ENCODE measurements at places on chromosomes 3 and 15. TPM values are rescaled to one million over a fixed set of nuclear protein-coding genes. Genes with fewer than 3 reads are reported as not detected.

DNA sequence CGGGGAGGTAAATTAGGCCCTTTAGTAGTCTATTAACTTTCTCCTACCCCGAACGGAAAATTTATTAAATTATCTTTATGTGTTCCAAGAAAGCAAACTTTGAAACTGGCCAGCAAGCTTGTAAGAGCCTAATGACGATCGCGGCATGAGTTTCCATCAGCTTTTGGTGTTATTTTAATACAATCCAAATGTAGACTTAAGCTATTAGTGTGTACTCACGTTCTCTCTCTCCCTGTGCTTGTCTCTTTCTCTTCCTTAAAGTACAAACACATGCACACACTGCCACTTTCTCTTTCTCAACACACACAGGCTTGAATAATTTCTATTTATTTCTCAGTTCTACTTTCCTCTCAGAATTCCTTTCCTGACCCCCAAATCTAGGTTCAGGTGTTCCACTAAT is 108.8 kb upstream of the MME start:
- no peak for DNase-seq

GRCh38 chr3:54123003-54123775 is 837 bp downstream of the CACNA2D3 start:
- DNase-seq: peak; percentile 45

GRCh38 chr15:98541519-98541918 is 106.8 kb upstream of the IGF1R start:
- no peak for DNase-seq

GRCh38 chr3:119635719-119636118 is 24.7 kb downstream of the POPDC2 start:
- no peak for DNase-seq

The DNAH12 gene
- total RNA-seq: 20.1 TPM

The RBP2 gene
- not detected for total RNA-seq

DNA sequence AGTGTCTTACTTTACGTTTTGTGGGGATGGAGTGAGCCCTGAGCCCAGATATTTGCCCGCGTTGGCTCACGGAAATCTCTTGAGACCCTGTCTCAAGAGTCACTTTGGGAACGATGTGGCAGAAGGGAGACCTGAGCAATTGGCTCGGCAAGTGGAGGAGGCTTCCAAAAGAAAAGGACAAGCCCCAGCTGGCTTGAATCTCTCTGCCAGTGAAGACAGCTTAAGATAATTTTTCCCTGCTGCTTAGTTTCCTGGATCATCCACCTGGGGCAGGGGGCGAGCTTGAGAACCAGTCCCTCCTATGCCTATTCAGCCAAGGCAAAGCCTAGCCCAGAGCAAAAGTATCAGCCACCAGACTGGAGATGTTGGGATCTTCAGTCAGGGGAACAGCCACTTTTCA is 708 bp downstream of the SEC22A start:
- DNase-seq: no peak

GRCh38 chr3:29427266-29428103 is 146.6 kb downstream of the RBMS3 start:
- no peak for DNase-seq

DNA sequence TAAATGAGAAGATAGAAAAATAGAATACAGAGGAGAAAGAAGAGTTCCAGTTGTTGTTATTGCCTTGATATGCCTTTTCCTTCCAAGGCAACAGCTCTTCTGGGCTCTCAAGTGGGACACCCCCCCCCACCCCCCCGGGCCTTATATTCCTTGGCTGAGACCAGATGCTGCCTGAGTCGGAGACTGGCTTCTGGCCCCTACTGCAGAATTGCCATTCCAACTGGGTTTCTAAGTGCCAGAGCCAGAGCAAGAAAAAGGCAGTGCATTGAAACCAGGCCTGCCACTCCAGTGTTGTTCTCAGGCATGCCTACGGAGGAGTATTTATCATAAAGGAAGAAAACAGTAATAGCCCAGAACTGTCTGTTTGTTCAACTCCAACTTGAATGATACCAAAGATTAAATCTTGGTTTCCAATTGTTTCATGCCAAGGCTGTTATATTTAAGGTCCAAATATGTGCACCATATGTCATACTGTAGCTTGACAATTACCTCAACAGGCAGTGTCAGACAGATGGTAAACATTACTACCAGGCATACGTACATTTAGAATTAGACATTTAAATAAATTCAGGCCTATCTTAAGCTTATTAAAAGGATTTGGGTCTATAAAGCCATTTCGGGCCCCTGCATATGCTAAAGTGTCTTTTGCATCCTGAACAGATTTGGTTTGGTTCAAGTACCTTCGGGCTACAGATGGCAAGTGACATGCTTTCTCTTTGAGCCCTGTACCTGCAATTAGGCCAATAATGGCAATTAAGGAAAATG is 209.9 kb upstream of the SEMA6D start:
- DNase-seq: no peak

DNA sequence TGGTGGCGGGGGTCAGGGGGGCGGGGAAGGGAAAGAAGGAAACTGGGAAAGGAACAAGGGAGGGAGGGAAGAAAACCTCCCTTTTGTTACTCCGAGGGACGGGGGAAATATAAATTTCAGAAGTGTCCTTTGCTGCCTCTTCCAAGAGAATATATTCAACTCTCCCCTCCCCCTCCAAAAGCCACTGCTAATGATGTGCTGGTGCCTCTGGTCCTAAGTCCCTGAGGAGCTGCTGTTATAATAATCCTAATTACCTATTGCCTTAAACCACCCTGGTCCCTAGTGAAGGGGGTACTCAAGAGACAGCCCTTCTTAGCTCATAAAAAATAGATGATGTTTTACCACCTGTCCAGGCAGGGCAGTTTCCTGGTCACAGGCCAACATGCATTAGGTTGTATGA is 118.3 kb upstream of the TRIM42 start:
- no peak for DNase-seq

DNA sequence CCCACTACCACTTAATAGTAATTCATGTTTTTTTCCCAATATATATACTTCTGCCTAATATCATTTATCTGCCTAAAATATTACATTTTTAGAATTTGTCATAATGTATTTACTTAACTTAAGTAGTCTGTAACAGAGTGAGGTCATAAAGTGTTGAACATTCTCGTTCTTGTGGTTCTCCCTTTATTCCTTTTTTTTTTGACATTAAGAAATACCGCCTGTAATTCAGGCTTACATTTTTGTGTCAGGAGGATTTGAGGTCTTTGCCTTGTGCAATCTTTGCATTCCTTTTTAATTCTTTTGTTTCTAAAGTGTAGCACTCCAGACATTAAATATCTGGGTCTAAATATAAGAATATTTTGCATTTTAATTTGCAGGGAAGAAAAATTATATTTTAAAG is 315.4 kb downstream of the PTPRG start:
- DNase-seq: no peak

The DCBLD2 gene
- 41.7 TPM for total RNA-seq

DNA sequence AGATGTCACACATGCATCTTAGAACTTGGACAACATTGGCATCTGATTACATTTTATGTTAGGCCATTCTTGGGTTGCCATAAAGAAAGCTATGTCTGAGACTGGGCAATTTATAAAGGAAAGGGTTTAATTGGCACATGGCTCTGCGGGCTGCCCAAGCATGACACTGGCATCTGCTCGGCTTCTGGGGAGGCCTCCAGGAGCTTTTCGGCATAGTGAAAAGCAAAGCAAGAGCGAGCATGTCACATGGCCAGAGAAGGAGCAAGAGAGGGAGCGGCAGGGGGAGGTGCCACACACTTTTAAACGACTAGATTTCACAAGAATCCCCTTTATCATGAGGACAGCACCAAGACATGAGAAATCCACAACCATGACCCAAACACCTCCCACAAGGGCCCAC is 11.3 kb downstream of the RYR3 start:
- DNase-seq: no peak

The TIMP4 gene
- total RNA-seq: 4.9 TPM

- DNase-seq: no peak
Observed at GRCh38 chr3:14647976-14648955, 3.3 kb upstream of the CCDC174 start.

The ZNF662 gene
- total RNA-seq: 9.0 TPM

GRCh38 chr15:74172701-74173379 is 670 bp upstream of the ISLR start:
- peak; percentile 86 for DNase-seq

GRCh38 chr3:59981377-59981776 is 931.6 kb upstream of the CFAP20DC start:
- DNase-seq: no peak

DNA sequence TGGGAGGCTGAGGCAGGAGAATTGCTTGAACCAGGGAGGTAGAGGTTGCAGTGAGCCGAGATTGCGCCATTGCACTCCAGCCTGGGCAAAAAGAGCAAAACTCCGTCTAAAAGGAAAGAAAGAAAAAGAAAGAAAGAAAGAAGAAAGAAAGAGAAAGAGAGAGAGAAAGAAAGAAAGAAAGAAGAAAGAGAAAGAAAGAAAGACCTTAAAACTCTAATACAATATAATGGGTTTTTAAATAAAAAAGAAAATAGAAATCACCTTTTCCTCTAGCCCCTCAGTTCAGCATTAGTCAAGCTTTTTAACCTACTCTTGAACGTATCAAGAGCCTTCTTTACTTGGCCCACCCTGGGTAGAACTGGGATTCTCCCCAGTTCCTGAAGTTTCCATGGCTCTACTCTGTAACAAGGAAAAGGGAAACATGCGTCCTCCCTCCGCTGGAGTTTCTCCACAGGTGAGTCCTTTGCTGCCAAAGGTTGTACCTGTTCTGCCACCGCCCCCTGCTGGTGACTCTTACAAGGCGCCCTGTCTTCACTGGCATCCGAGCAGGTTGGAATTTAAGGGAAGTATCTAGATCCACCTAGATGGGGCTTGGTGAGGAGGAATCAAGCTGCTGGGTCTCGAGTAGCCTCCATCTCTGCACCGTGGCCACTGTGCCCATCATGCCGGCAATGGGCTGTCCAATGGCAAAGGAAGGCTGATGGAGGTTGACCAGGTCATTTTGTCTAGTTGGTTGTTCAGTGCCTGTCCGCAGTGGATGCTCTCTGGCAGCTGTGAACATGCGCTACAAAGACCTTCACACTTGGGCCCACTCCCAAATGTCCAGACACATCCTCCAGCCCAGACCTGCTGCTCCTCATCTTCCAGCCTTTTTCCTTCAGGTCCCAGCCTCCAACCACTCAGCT is 20.6 kb upstream of the EPHB3 start:
- DNase-seq: peak; percentile 66

- DNase-seq: no peak
Observed at GRCh38 chr15:61099020-61099810, 129.9 kb downstream of the RORA start.

The CFAP100 gene
- total RNA-seq: 2.8 TPM

DNA sequence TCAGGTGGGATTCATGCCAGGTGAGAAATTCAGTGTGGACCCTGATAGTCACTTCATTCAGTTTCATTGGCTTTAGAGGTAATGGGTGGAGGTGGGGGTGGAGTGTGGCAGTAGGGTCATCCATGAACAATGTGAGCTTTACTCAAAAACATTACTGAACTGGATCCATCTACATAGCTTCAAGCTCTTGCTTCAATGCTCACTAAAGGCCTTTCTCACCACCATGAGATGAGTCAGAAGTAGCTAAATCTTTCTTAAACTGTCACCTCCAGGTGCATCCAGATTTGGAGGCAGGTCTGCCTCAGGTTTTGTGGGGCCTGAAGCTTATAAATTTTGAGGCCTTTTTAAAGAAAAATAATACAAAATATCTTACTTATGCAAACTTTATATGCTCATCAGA is 363.6 kb downstream of the CHST2 start:
- no peak for DNase-seq

DNA sequence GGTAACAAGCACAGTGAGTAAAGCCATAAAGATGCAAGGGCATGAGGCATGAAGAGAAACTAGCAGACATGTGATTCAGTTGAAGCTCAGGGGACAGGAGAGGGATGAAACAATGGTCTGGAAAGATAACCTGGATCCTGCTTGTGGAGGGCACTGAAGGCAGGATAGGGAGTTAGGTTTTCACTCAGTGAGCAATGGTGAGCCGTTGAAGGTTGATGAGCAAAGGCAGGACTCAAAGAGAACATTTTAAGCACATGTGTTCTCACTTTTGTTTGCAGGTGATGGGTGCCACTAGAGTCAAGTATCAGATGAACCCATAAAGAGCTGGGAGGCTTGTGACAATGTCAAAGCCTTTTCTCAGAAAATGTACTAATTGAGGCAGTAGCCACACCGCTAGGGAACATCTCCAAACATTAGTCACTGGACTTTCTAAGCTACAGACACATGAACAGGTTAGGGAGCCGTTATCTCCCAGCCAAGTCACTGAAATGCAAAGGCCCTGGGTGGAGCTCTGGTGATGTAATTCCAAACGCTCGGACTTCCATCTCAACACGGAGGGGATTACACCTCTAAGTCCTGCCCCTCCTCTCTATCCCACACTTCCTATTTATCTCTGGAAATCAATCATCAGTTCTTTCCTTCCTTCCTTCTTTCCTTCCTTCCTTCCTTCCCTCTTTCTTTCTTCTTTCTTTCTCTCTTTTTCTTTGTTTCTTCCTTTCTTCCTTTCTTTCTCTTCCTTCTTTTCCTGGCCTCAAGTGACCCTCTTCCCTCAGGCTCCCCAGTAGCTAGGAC is 22.7 kb downstream of the KLHL6 start:
- no peak for DNase-seq
